ENCODE measurements at places on chromosomes 12 and 14.

DNA sequence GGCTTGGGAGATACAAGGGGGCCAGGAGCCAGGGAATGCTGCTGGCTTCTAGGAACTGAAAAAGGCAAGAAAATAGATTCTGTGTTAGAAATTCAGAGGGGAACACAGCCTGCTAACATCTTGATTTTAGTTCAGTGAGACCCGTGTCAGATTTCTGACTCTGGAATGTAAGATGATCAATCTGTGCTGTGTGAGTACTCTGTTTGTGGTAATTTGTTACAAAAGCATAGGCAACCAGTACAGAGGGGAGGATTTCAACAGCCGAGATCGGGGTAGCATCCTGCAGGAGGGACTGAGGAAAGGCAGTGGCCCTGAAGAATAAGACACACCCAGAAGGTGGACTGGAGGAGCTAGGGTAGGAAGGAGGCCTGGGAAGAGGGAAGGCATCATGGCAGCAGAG is 410.0 kb upstream of the CCDC196 start:
- no peak for DNase-seq

DNA sequence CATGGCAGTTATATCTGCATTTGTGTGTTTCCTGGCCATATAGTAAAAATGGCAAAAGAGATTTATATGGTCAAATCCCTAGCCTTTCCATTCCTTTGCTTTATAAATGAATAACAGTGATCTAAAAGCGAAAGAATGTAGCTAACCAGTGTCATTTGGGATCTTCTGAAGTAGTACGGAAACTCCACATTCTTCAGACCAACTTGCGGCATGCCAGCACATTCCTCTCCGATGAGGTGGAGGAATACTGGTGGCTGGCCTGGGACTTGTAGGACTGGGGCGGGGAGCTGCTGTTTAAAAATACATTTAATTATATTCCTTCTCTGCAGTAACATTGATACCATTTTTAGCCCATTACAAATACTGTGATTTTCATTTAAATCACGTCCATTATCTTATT is 85.3 kb downstream of the SAMD4A start:
- no peak for DNase-seq

GRCh38 chr12:68056300-68056699 is 67.1 kb downstream of the IFNG-AS1 start:
- DNase-seq = no peak

DNA sequence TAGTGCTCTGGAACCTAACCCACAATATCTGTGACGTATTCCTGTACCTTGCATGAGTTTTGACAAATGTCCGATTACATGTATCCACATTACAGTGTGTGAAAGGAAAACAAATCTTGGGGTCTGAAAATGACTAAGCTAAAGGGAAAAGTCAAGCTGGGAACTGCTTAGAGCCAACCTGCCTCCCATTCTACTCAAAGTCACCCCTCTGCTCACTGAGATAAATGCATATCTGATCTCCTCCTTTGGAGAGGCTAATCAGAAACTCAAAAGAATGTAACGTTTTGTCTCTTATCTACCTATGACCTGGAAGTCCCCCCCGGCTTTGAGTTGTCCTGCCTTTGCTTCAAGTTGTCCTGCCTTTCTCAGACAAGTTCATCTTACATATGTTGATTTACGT is 34.0 kb upstream of the KIF21A start:
- no peak for DNase-seq

- no peak for DNase-seq
Observed at GRCh38 chr12:132236129-132236929, 92.1 kb downstream of the NOC4L start.

GRCh38 chr12:101759396-101760047 is 20.3 kb upstream of the SYCP3 start:
- peak; percentile 64 for DNase-seq

DNA sequence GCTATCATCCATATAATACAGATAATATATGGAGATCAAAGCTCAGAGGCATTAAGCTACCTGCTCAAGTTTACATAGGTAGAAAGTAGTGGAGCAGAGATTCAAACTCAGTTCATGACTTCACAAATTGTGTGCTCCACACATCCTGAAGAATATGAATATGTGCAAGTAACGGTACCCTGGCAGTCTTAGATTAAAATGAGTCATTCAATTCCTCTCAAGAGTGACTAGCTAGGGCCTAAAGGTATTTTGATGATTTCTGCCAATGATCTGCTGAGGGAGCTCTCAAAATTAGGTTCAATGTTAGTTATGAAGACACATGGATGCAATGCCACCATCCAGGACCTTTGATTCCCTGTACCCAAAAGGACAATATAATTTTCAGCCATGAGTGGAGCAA is 58.9 kb downstream of the GRIP1 start:
- no peak for DNase-seq

DNA sequence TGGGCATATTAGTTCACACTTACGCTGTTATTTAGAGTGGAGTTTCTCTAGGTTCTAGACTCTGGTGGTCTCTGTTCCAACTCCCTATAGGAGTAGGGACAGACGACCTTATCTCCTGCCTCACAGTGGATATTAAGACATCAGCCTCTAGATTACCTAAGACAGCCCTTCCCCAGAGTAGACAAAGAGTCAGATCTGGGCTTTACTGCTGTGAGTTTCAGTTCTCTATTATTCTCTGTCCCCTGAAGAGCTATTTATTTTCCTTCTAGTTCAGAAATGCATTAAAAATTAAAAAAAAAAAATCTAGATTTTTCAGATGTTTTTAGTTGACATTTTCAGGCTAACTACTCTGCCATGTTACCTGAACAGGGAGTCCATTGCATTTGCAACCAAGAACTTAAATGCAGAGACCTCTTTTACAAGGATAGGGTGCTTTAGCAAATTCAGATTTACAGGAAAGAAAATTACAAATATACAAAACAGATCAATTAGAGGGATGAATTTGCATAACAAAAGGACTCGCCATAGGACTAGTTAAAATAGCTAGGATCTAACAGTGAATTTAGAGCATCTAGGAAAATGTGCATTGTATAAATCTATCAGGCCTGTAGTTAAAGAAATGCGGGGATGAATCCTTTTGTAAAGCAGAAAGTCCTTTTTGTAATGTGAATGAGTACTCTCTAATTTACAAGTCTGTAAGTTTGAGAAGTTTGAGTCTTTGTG is 381.4 kb downstream of the APAF1 start:
- no peak for DNase-seq

DNA sequence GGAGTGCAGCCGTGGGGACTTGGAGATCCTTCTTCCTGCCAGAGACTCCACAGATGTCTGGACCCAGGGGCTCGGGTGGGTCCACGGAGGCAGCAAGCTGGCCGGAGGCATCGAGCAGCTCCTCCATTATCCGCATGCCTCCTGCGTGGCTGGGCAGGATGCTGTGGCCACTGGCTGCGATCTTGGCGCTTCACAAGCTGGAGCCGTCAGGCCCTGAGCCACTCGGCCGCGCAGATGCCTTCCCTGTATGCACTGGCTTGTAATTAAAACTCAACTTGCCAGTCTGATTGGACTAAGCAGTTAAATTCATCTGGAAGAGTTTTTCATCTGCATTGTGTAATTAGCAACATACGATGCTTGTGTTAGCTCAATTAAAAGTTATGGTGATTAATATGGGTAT is 151.5 kb downstream of the AACS start:
- no peak for DNase-seq

DNA sequence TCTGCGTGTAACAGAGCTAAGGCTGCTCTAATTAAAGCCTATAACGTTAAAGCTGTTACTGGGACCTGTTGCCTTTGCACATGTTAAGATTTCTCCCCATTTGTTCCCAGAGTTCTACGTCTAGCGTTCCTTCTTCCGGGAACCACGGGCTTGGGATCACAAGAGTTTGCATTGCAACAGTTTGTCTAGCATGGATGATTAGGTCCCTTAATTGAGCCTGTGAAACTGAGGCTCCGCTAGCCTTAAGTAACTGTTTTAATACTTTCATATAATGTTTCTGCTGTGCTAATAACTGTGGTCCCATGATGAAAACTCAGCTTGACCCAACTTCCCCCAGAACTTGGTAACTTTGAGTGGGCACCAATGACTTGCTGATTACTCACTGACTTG is 16.7 kb upstream of the LYZ start:
- no peak for DNase-seq

- DNase-seq = no peak
Observed at GRCh38 chr14:73757381-73757780, 43.2 kb upstream of the PNMA1 start.

- DNase-seq = no peak
Observed at GRCh38 chr12:65090461-65090860, 30.6 kb downstream of the WIF1 start.

DNA sequence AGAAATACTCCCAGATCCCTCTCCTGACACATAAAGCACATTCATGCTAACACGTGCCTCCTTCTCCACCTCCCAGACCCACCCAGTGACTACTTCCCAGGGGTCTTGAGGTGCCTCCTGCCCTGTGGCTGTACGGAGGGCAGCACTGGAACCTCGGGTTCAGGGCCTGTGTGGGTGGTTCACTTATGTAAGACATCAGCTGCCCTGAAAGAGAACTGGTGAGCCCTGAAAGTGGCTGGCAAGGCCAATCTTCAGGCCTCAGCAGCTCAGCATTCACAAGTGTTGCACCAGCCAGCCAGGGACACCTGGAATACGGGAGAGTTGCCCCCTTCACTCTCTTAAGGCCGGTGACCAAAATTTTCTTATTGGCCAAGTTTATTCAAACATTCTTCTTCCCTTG is 38.9 kb upstream of the NTF3 start:
- DNase-seq = no peak

DNA sequence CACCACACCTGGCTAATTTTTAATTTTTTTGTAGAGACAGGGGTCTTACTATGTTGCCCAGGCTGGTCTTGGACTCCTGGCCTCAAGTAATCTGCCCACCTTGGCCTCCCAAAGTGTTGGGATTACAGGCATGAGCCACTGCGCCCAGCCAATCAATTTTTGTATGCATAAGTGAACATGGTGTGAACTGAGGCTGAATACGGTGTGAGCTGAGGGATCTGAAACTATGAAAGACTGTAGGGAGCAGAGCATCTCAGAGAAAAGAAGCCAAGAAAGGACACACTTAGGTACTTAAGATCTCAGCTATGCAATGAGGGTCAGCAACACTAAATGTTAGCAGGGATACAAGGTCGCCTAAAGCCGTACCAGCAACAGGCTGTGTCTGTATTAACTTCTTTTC is 54.1 kb downstream of the KSR2 start:
- no peak for DNase-seq

Measured in D341Med (cell line).